ENCODE measurements at places on chromosomes 2 and 18.

- DNase-seq: no peak
Observed at GRCh38 chr2:133390156-133390555, 178.1 kb downstream of the NCKAP5 start.

DNA sequence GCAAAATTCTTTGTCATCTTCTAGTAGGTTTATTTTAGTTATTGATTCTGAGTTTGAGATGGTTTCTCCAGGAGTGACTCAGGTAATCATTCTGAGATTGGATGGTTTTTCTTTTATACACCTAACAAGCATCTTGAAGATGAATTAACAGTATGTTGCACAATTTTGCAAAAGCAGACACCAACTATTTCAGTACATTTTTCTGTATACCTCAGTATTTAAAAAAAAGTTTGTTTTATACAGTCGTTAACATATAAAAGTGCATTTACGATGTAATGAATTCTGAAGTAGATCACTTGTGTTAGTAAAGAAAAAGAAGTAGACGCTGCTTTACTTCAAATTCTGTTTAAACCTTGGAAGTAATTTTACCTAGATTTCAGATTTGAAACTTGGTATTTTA, 3.0 kb downstream of the VAPA start:
- no peak for DNase-seq

GRCh38 chr2:127768775-127769479, 42.0 kb downstream of the WDR33 start:
- DNase-seq: no peak

DNA sequence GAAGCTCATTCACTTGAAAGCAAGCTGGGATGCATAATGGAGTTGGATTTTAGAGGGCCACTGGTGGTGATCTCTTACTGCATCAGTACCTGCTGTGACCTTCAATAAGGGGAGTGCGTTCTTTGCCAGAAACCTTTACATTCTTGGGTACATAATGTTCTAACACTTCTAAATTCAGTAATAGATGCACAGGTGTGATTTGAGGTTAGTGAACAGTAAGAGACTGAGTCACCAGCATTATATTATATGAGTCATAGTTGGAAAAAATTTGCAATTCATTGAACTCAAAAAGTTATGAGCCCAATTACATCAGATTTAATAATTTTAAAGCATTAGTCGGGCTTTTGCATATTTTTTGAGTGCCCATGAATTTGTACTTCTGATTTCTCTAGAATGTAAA, 803.3 kb downstream of the ADCYAP1 start:
- no peak for DNase-seq

DNA sequence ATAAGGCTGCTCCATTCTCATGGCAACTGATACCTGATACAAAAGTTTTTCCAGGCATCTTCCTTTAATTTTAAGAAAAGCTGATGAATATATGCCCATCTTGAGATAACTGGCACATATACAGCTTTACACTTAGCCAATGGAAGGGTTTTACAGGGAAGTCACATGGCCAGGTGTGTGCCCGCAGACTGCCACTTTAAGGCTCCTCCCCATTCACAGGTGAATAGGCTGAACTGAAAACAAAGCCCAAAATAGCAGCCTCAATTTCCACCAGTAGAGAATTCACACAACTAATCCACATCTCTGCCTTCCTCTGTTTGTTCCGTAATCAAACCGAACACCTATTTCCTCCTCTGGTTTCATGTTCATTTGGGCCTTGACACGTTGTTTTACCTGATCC, 9.8 kb upstream of the ME2 start:
- no peak for DNase-seq

GRCh38 chr2:143903172-143903856, 616.6 kb downstream of the ZEB2 start:
- DNase-seq: no peak

GRCh38 chr2:535222-535621, 142.0 kb downstream of the TMEM18 start:
- DNase-seq: no peak

- DNase-seq: peak; percentile 39
Observed at GRCh38 chr2:97936199-97936598, 59.5 kb downstream of the TMEM131 start.

DNA sequence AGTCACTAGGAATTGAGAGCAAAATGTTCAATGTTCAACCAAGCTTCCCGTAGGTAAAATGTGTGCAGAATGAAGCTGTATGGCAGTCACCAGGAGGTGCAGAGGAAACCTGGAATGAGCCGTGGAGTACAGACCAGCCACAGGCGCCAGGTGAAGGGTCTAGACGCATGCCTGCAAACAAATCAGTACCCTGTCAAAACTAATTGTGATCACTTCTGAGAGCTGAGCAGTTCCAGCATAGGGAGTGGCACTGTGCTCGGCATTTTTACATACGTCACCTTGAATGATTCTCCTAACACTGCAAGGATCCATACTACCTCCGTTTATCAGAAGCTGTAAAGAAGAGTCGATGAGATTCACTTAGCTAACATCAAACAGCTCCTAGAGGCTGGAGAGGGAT, 346.1 kb upstream of the ID2 start:
- DNase-seq: no peak

GRCh38 chr2:203820969-203821368, 46.6 kb upstream of the CTLA4 start:
- DNase-seq: no peak

- no peak for DNase-seq
Observed at GRCh38 chr2:158724803-158725381, 70.2 kb upstream of the DAPL1 start.

GRCh38 chr2:239731422-239731821, 293.7 kb downstream of the NDUFA10 start:
- no peak for DNase-seq

DNA sequence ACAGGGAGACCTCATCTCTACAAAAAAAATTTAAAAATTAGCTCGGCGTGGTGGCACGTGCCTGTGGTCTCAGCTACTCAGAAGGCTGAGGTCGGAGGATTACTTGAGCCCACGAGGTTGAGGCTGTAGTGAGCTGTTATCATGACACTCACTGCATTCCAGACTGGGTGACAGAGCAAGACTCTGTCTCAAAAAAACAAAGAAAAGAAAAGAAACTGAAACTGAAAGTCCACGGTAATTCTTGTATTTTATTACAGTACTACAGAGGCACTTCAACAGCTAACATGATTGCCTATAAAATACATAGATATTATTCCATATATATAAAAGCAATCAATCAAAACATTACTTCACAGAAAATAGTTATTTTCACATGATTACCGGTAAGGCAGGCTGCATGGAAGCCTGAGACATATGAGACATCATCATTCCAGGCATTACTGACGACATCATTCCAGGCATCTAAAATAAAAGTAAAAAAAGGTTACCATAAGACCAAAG, 23.1 kb downstream of the PRPF40A start:
- DNase-seq: no peak

GRCh38 chr2:37855283-37856041, 69.6 kb upstream of the RMDN2 start:
- no peak for DNase-seq

DNA sequence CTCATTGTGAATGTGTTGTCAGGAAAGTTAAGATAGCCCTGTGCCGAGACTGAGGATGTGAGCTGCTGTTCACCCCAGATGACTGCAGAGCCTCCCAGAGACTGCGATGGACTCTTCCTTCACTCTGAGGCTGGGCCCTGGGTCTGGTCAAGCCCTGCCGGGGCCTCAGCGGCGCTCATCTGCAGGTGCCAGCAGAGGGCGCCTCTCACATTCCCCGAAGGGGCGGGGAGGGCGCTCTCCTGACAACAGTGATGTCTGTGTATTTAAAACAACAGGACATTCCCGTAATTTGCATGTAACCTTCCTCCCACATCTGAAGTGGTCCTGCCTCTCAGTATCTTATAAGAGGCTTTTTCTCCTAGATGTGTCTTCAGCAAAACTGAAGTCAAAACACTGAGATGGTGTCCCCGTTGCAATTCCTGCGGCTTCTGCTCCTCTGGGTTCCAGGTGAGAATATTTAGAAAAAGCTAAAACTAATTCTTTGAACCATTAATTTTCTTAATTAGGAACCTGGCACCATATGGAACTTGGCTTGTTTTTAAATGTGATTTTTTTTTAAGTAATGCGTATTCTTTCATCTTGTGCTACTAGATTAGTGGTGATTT, 1377.9 kb downstream of the RPIA start:
- peak; percentile 39 for DNase-seq

DNA sequence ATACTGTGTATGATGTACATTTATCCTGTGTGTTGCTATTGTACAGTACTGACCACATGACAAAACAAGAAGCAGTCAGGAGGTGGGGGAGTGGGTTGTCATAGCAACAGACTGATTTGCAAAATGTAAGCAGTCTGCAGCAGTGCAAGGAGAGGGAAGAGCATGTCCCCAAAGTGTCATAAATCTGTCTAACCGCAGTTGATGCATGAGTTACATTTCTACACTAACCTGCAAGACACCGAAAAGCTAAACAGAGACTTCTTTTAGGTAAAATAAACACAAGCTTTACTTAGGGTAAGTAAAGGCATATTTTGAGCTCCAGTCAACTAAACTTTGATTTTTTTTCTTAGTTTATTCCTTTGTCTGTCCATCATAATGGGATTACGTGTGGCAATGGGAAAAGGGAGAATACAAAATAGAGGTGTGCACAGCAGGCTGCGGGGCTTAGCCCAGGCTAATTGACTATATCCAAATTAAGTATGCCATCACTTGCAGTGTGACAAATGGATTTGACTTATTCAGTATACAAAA, 134.5 kb downstream of the MEIS1 start:
- no peak for DNase-seq

DNA sequence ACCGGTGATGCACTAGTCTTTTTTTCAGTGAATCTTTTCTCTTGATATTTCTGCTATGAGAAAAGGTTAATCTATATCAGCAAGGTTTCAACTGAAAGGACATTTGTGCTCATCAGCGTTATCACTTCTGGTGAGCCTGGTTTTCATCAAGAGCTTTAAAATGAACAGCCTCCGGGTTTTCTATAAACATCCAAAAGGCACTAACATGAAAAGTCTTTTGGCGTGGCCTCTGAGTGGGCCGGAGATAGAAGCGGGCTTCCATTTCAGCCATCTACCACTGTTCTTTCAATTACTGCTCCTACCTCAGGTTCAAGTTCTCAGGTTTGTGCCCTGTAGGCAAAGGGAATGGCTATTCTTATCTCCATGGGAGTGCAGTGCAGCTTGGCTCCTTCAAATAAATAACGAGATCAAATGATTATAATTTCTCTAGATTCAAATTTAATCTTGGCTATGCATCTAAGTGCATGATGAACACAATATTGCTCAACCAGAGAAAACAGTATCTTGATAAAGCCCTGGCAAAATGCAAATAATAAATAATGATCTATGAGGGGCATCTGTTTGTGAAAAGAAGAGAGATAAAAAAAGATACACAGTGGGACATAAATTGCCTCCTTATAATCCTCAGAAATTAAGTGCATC, 314.8 kb downstream of the CDH2 start:
- DNase-seq: no peak

GRCh38 chr2:68695971-68696370, 38.6 kb upstream of the ARHGAP25 start:
- no peak for DNase-seq
